ENCODE measurements at places on chromosomes 7 and 10.

- no peak for DNase-seq
Observed at GRCh38 chr10:77490534-77491314, 146.9 kb downstream of the KCNMA1 start.

GRCh38 chr7:78111386-78111785 is 312.8 kb downstream of the PHTF2 start:
- no peak for DNase-seq

- no peak for DNase-seq
Observed at GRCh38 chr10:71712572-71713134, 6.9 kb downstream of the C10orf105 start.

- peak; percentile 0 for DNase-seq
Observed at GRCh38 chr10:25556457-25556856, 377.6 kb upstream of the MYO3A start.

DNA sequence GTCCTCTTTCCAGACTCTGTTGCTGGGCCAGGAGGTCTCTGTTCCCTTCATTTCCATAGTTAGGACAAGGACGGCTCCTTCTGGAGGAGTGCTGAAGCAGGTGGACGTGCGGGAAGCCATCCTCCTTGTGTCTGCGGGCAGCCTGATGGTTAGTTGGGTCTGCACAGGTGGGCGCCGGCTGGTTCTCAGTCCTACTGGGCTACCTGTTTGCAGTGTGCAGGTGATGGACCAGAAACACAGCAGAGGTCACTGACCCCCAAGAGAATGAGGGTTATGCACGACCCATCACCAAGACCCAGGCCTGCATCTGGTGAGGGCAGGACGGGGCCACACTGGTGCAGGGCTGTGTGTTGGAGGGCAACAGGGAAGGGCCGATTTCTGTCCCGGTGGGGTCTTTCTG is 7.8 kb downstream of the RARRES2 start:
- no peak for DNase-seq
